Effector memory CD4-positive, alpha-beta T cell (primary cell): ENCODE measurements at places on chromosomes 11 and 22.

DNA sequence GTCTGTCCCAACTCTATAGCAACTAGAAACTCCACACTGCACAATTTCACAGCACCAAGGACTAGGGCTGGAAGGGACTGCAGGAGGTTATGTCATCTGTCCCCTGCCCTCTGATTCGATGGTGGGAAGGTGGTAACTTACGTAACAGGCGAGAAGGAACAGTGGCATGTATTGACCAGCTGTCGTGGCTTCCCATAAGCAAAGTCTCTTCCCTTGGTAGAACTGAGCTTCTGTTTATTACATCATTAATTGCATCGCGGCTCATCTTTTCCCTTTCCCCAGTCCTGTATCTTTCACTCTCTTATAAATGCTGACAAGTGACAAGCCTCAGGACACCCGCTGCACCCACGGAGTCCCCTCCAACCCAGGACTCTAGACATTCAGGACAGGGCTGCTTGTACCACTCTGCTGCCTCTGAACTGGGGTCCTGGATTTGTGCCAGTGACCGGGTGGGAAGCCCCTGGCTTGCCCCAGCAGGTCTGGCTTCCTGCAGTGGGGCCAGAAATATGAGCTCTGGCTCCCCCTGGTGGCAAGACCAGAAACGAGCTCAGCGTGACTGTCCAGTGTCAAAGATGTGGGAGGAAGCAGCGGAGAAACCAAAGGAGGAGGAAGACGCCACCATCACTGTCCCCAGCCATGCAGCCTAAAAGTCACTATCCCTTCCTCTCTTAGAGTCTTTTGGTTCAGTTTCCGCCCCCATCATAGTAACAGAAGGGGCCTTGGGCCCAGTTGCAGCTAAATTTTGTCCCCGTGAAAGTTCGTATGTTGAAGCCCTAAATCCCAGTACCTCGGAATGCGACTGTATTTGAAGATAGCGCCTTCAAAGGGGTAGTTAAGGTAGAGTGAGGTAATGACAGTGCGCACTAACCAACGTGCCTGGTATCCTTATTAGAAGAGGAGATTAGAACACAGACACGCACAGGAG lies 84.5 kb downstream of the ISX start:
- peak; percentile 2 for DNase-seq

DNA sequence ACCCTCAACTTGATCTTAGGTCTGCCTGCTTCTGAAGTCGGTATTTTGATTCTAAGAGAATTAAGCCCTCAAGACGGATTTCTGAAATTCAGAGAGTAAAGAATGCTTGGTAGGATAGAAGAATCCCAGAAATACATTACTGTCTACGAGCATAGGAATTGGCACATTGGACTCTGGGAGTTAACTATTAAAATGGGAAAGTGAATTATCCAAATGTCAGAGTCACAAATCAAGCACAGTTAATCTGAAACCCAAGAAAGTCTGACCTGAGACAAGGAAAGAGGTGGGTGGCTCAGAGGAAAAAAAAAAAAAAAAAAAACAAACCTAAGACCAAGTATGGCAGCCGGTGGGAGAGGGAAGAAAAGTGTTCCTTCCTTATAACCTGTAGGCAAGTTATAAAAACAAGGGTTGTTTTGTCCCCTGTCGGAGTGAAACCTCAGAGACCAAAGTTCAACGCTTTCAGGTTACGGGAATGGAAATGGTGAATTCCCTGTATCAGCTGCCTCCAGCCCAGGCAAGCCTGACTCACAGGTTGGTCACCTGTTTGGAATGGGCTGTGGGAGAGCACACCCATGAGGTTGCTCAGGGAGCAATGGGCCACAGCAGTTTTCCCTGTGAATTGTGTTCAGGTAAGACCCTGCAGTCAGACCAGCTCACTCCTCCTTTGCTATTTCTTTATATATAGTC lies 139.0 kb downstream of the ETS1 start:
- no peak for DNase-seq

- DNase-seq = no peak
These were observed 925 bp upstream of the C11orf52 start for GRCh38 chr11:111917788-111918187.

GRCh38 chr11:57251491-57252104 lies 14.5 kb upstream of the APLNR start:
- no peak for DNase-seq

DNA sequence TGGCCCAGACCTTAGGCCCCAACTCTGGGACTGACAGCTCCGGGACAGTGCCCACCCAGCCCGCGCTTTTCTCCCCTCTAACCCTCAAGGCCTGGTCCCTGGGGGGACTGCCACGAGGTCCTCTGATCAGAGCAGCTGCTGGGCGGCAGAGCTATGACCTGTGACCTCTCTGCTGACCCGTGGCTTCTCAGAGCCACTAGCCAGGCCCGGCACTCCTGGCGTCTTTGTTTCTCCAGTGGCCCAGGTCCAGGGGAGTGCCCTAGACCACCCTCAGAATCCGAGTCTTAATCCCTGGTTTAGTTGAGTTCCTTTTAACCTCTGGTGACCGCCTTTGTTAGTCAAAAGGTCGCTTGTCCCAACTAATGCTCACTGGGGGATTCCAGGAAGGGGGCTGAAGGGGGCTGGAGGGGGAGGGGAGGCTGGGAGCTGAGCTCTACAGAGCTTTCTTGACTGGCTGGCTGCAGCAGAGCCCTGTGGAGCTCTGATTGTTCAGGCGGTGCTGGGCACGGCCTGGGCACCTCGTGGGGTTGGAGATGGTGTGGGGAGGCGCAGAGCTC lies 1.2 kb downstream of the FBLN1 start:
- no peak for DNase-seq

DNA sequence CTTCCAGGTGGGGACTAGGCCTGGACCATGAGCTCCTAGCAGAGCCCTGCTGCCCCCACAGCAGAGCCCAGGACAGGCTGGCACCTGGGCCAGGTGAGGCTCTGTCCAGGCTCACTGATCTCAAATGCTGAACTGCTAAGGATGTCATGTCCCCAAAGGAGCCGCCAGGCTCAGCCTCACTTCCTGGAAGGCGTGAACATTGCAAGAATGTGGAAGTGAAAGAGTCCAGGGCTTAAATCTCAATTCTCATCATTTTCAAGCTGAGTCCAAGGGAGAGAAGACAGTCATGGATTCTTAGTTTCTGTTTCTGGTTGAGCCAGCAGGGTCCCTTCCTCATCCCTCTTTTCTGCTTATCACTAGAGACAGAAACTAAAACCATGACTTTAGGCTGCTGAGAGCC lies 5.0 kb downstream of the ASCL2 start:
- DNase-seq = no peak
